ENCODE measurements at places on chromosomes 3 and 15.

DNA sequence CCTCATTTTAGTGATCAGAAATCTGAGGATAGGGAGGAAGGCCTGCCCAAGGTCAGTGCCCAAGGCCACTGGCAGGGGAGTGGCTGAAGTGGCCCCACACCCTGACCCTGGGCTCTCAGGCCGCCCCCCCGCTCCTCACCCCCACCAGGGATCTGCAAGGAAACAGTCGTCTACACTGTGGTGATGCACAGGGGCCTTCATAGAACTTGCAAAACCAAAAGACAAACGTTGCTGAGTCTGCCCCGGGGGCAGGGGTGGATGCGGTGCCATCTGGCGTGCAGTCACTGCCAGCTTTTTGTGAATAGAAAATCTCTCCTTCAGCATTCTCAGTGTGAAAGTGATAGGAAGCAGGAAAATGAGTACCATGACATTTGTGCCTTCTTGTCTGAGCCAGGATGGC, 41.3 kb downstream of the WHAMM start:
- no peaks in the 10 kb centered on the region for H3K36me3 ChIP-seq
- no peaks in the 10 kb centered on the region for H3K27me3 ChIP-seq
- H3K4me1 ChIP-seq: peaks cover 10% of the 10 kb centered on the region
- no peak overlapping the region for H3K27ac ChIP-seq
- no peak overlapping the region for H3K4me3 ChIP-seq

- no peaks in the 10 kb centered on the region for H3K4me1 ChIP-seq
- DNase-seq: peak; percentile 45
- H3K27ac ChIP-seq: no peak overlapping the region
- no peaks in the 10 kb centered on the region for H3K27me3 ChIP-seq
Measured at GRCh38 chr3:9147215-9147895, 102.1 kb downstream of the SRGAP3 start.

DNA sequence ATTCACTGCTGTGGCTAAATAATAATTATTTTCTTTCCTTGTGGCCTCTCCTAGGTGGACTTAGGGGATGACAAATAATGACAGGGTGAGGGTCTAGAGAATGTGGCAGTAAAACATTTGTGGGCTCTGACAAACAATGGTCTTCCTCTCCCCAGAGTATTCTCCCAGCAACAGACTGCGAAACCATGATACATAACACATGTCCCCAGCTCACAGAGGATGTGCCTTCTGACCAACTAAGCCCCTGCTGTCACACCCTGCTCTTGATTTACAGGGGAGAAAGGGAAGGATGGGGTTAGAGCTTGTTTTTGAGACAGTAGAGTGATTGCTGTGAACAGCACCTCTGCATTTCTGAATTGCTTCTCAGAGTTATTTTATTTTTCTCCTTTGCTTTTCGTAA, 116.6 kb upstream of the CTDSPL start:
- H3K4me3 ChIP-seq: no peak overlapping the region
- no peaks in the 10 kb centered on the region for H3K4me1 ChIP-seq
- H3K36me3 ChIP-seq: no peaks in the 10 kb centered on the region
- no peaks in the 10 kb centered on the region for H3K27me3 ChIP-seq

GRCh38 chr3:134985864-134986715, 191.0 kb downstream of the EPHB1 start:
- no peaks in the 10 kb centered on the region for H3K4me1 ChIP-seq
- H3K27ac ChIP-seq: no peak overlapping the region
- H3K4me3 ChIP-seq: no peak overlapping the region
- DNase-seq: no peak
- no peaks in the 10 kb centered on the region for H3K36me3 ChIP-seq

GRCh38 chr3:66722675-66723074, 221.9 kb upstream of the LRIG1 start:
- no peak for DNase-seq
- peaks cover 2% of the 10 kb centered on the region for H3K4me1 ChIP-seq
- H3K27ac ChIP-seq: no peak overlapping the region

DNA sequence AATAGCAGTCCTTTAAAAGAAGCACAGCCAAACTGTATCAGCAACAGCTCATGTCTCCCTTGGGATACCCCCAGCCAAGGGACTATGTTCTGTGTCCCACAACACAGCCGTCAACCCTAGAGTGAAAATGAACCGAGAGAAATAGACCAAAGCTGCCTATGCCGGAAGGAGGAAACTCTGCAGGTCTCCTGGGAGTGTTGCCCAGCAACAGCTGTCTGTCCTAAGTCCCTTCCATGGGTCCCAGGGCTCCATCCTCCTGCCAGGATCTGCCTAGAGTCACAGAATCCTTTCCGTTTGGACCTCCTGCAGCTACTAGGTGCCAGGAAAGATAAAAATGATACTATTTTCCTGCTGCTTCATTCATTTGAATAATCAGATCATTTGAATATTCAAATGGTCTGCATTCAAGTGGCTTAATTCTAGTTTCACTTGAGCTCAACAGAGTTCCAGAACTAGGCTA, 53.1 kb downstream of the TRANK1 start:
- no peaks in the 10 kb centered on the region for H3K27me3 ChIP-seq
- DNase-seq: no peak
- no peaks in the 10 kb centered on the region for H3K36me3 ChIP-seq
- H3K4me3 ChIP-seq: no peak overlapping the region
- no peak overlapping the region for H3K27ac ChIP-seq

- H3K36me3 ChIP-seq: no peaks in the 10 kb centered on the region
- no peak for DNase-seq
- H3K27ac ChIP-seq: no peak overlapping the region
- no peaks in the 10 kb centered on the region for H3K4me1 ChIP-seq
- H3K4me3 ChIP-seq: no peak overlapping the region
Measured at GRCh38 chr3:183631715-183632114, 3.7 kb upstream of the KLHL24 start.

DNA sequence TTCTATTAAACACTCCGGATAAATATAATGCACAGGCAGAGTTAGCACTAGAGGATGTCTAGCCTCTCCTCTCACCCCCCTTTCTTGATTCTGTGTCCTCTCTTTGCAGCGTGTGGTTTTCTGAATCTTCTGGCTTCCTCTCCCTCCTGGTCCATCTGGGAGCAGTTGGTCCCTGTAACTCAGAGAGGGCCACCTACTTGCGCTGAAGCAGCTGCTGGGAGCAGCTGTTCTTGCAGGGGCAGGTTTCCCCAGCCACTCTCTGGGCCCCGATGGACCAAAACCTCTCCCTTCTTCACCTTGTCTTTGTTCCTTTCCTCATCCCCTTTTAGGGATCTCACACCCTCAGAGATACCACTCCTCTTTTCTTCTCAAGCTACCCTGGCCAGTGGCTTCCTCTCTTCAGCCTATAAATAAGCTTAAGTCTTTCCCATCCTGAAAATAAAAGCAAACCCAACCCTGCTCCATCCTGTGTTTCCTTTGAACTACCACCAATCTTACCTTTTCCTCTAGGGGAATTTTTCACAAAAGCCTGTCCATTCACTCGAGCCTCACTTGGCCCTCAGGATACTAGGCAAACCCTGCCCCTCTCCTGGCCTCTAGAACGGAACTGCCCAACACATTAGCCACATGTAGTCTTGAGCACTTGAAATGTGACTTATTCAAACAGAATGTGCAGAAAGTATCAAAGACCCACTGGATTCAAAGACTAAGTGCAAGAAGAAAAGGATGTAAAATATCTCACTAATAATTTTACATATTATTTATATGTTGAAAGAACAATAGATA, 59.7 kb downstream of the STARD5 start:
- no peak overlapping the region for H3K4me3 ChIP-seq
- H3K27me3 ChIP-seq: no peaks in the 10 kb centered on the region
- H3K4me1 ChIP-seq: no peaks in the 10 kb centered on the region
- no peak overlapping the region for H3K27ac ChIP-seq
- DNase-seq: no peak
- H3K36me3 ChIP-seq: no peaks in the 10 kb centered on the region

DNA sequence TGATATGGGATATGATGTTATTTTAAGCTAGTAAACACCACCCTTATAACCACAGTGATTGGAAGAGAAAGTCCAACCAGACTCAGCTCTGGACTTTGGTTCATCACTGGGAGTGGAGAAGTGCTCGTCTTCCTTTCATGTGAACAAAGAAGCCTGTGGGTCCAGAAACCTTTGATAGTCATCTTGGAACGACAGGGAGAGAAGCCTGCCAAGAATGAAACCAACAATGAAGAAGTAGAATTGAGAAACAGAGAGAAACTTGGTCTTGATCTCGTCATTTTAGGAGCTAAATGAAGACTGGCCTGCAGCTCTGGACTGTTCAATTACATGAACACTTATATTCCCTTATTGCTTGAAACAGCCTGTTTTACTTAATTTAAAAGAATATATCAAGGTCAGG, 13.1 kb upstream of the SLC35G2 start:
- H3K4me3 ChIP-seq: no peak overlapping the region
- no peaks in the 10 kb centered on the region for H3K27me3 ChIP-seq
- no peak overlapping the region for H3K27ac ChIP-seq

DNA sequence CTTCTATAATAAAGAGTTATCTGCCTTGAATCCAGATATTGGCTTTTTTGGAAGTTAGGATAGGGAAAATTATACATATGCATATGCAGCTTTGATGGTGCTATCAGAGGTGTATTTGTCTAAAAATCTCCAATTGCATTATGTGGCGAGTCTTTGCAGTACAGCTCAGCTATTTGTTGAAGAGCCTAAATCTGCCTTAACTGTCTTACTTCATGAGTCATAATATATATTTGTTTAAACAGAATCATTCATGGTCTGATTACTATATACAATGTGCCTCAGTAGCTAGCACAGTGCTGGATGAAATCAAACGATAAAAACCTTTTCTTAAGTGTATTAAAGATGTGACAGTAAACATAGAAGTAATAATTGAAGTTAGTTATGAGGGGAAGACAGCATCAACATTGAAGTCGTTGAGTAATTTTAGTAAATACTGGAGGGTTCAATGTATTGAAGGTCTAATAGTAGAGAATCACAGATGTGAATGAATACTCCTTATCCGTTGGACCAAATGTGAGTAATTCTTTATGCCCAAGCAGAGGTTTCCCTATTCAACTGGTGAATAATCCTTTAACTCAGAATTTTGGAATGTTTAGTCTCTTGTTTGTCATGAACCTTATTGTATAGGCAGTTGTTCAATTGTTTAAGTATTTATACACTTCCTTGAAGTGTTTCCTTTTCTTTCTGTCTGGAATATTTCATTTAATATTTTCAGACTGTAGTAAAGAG, 74.8 kb upstream of the NAALADL2 start:
- DNase-seq: no peak
- no peaks in the 10 kb centered on the region for H3K4me1 ChIP-seq
- no peaks in the 10 kb centered on the region for H3K27me3 ChIP-seq
- H3K4me3 ChIP-seq: no peak overlapping the region

- H3K36me3 ChIP-seq: no peaks in the 10 kb centered on the region
- H3K4me3 ChIP-seq: no peak overlapping the region
Measured at GRCh38 chr15:42879443-42879842, 41.1 kb downstream of the TTBK2 start.

DNA sequence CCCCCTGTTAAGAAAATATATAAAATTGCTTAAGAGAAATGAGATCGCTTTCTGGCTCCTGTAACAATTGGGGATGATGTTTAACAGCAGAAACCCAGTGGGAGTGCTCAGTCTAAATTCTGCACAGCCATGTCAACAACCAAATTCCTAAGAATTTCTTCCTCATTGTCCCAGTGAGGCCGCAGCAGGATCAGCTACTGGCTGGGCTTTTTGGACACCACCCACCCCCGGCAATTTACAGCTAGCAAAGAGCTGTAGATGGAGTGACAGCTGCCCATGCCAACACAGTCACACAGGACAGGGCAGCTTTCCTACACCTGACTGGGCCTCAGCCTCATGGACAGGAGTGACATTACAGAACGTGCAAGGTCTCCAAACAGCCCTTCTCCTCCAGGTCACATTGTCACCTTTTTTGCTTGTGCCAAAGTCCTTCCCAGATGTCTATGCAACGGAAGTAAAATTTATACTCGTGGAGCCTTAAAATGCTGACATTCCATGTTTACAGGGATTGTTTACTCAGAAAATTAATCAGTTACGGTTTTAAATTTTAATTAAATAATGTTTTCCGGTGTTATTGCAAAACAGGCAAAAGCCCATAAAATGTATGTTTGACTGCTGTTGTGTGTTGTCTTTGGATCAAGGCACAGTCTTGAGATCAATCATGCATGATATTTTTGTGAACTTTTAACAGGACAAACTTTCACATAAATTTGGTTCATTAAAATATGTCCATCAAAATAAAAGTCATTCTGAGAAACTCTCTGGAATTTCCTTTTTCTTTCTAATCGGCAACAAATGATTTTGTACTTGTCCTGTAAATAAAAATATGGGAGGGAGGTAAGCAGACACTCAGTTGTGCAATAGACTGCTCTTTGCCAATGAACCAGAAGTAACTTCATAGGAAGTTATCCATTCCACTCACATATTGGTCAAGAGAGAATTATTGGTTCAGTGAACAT, 943.2 kb downstream of the MCTP2 start:
- no peaks in the 10 kb centered on the region for H3K4me1 ChIP-seq
- no peak for DNase-seq
- no peaks in the 10 kb centered on the region for H3K36me3 ChIP-seq

GRCh38 chr3:39388741-39389248, 5.6 kb downstream of the SLC25A38 start:
- peaks cover 30% of the 10 kb centered on the region for H3K36me3 ChIP-seq
- no peak overlapping the region for H3K4me3 ChIP-seq
- H3K4me1 ChIP-seq: no peaks in the 10 kb centered on the region
- DNase-seq: no peak

GRCh38 chr3:116256843-116257485, 188.3 kb downstream of the LSAMP start:
- no peaks in the 10 kb centered on the region for H3K27me3 ChIP-seq
- H3K4me3 ChIP-seq: no peak overlapping the region
- no peak overlapping the region for H3K27ac ChIP-seq
- no peaks in the 10 kb centered on the region for H3K36me3 ChIP-seq

DNA sequence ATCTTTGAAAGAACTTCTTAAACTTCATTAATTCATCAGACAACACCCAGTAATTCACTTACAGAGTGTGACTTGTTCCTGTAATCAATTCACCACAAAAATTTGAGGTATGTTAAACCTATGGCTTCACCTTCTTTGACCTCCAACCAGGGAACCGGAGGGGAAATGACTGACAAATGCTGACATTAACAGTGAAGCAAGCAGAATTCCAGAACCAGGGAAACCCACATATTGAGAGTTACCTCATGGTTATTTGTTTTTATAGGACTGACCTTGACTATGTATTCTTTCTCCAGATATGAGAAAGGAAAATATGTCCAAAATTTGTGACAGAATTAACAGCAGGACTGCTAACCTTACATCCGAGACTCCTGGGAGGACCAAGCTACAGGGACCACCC, 2.7 kb downstream of the P3H2 start:
- DNase-seq: no peak
- no peak overlapping the region for H3K4me3 ChIP-seq
- H3K27ac ChIP-seq: no peak overlapping the region
- H3K4me1 ChIP-seq: peaks cover 17% of the 10 kb centered on the region
- no peaks in the 10 kb centered on the region for H3K36me3 ChIP-seq

DNA sequence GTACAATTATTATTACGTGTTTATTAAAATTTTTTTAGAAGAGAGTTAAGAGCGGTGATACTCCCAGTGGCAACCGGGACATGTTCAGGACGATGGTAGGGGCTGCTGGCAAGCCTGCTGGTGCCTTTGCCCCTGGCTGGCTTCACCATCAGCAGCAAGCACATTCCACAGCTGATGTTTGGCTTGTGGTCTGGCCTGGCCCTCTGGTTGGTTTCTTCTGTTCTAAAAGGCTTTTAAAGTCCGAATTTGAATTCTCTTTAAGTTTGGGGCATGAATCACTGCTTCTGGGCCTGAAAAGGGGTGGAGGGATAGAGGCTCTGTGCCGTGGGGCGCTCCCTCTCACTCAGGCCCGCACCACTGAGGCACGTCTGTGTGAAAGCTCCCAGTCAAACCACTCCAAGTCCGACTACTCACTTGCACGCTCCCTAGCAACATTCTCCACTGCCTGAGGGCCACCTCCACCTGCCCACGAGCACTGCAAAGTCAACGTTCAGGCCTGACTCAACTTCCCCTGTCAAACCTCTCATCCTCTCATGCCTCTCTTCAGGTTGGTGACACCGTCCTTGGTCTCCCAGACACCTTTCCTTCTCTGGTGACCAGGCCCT, 10.1 kb downstream of the ITGA11 start:
- peak overlapping the region; percentile 12 for H3K27ac ChIP-seq
- no peak overlapping the region for H3K4me3 ChIP-seq
- DNase-seq: no peak

All from trophoblast cell (in vitro differentiated cells and primary cell).